ENCODE measurements at places on chromosomes 6 and 20. TPM values are rescaled to one million over a fixed set of nuclear protein-coding genes. Genes with fewer than 3 reads are reported as not detected.

DNA sequence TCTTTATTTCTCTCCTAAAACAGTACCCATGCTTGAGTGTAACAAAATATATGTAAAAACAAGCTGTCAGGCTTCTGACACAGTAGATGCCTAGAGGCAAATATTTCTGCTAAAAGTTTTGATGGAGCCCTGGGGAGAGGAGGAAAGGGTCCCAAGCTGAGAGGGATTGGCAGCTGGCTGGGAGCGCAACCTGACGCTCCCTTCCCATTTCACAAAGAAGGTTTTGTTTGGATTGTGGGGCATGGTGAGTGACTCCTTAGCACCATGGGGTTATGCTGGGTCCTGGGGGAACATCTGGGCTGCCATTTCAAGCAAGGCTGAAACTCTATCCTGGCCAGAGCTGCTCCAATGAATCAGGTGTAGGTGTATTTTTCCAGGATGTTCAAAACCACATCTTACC is 720.5 kb downstream of the MAFB start:
- DNase-seq, result no peak

DNA sequence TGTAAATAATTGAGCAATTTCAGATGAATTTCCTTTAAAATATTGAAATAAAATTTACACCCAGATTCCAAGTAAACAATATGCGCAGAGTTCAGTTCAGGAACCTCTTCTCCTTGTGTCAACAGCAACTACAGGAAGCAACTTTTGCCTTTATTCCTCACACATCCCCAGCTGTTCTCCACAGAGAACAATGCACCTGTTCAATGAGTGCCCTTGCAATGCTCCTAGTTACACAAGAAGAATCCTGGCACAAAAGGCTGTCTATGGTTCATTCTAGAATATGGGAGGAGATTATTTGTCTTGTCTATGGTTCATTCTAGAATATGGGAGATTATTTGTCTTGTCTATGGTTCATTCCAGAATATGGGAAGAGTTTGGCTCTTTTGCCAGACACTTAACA is 454.9 kb downstream of the BTBD3 start:
- no peak for DNase-seq

DNA sequence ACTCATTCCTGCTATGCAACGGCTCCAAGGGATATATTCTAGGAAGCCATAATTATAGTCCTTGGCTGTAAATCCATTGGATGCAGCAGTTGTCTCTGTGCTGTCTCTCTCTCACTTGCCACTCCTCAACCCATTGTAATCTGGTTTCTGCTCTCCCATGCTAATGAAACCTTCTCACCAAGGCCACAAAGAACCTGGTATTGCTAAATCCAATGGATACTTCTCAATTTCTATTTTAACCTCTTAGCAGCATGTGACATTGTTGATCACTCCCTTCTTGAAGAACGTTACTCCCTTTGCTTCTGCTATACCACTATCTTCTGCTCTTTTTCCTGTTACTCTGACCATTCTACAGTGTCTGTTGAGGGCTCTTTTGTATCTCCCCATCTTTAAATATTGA is 39.8 kb upstream of the GCLC start:
- no peak for DNase-seq

The HLA-DMA gene
- 10.3 TPM for total RNA-seq

The SLC2A10 gene
- 3.9 TPM for total RNA-seq

DNA sequence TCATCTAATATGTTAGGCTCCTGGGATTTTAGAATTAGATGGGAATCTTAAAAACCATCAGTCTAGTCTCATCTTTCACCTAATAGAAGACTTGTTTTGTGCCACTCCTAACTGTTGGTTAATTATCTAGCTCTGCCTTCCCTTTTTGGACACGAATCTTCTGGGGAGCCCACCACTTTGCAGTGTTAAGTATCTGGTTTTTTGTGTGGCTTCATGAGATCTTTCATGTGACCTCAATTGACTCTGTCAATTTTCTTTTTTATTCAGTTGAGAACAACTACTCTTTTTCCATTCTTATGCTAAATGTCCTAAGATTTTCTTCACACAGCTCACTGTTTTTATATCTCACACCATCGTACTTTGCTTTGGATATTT is 16.9 kb downstream of the TBPL1 start:
- no peak for DNase-seq

- DNase-seq, result no peak
These were observed 158.3 kb upstream of the JAG1 start for GRCh38 chr20:10832141-10832540.

- no peak for DNase-seq
These were observed 118.9 kb upstream of the NXT1 start for GRCh38 chr20:23231561-23232218.

DNA sequence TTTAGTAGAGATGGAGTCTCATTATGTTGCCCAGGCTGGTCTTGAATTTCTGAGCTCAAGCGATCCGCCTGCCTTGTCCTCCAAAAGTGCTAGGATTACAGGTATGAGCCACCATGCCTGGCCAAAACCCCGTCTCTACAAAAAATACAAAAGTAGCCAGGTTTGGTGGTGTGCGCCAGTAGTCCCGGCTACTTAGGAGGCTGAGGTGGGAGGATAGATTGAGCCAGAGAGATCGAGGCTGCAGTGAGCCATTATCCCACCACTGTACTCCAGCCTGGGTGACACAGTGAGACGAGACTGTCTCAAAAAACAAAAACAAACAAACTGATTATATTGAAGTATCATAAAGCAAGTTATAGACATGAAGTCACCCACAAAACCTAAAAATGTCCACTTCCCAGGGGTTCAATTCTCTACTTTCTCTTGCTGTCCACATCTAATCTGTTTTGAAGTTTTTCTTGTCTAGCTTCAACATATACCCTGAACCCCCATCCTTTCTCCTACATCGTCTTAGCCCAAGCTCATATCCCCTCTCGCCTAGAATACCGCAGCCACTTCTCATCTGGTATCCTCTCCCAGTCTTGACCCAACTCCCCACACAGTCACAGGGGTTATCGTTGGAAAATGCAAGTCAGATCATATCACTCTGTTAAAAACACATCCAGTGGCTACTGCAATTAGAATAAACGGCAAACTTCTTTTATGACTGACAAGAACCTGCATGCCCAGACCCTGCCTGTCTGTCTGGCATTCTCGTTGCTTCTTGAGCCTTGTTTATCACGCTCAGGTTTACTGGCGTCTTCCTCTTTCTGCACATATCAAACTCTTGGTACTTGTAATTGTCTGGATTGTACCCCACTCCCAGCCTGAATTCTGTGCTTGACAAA is 20.1 kb upstream of the NCOA3 start:
- no peak for DNase-seq

The COL9A1 gene
- total RNA-seq, result not detected

Data from H4 (cell line).